ENCODE measurements at places on chromosomes 3 and 15. TPM values are rescaled to one million over a fixed set of nuclear protein-coding genes. Genes with fewer than 3 reads are reported as not detected.

CELSR3 gene
- 0.22 TPM for total RNA-seq

PATL2 gene
- 0.66 TPM for total RNA-seq

IL17RE gene
- total RNA-seq: 1.0 TPM

CCDC39 gene
- not detected for total RNA-seq

CRTC3 gene
- total RNA-seq: 12.6 TPM

DNA sequence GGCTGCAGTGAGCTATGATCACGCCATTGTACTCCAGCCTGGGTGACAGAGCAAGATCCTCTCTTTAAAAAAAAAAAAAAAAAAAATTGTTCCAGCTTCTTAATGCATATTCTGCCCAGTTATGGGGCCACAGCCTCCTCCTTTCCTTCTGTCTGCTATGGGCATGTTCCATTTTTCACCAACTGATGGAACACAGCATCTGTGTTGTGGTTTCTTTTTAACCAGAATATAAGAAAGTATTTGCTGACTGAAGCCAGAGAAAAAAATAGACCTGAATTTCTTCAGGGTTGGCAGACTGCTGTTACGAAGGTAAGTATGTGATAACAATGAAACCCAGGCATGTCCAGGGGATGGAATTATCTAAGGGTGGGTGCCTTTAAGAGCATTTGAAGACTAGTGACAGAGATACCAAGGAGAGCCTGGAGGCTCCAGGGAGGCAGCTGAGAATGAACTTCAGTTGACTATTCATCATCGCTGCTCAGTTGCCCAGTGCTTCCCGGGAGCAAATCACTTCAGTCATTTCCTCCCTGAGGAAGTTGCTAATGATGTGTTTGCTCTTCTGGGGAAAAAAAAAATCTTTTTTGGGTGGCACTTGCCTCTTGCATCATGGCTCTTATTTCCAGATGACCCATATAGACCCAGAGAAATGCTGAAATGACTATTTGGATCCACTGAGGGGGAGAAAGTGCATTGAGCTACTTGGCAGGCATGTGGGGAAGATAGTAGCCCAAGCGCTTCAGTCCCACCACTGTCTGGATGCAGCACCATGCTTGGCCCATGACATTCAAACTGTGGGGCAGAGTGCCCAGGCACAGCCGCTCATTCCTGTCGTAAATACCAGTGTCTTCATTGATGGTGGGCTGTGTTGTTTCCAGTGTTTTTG is 14.5 kb downstream of the NCBP2 start:
- H3K27ac ChIP-seq: no peak overlapping the region
- H3K27me3 ChIP-seq: no peaks in the 10 kb centered on the region
- no peak overlapping the region for H3K4me3 ChIP-seq
- no peak for DNase-seq
- H3K36me3 ChIP-seq: peaks cover 38% of the 10 kb centered on the region
- no peaks in the 10 kb centered on the region for H3K4me1 ChIP-seq

- H3K27ac ChIP-seq: no peak overlapping the region
- no peaks in the 10 kb centered on the region for H3K4me1 ChIP-seq
- DNase-seq: no peak
- H3K4me3 ChIP-seq: no peak overlapping the region
Measured at GRCh38 chr3:128464188-128464587, 2.5 kb downstream of the DNAJB8 start.

- no peaks in the 10 kb centered on the region for H3K36me3 ChIP-seq
- H3K27me3 ChIP-seq: no peaks in the 10 kb centered on the region
- H3K4me3 ChIP-seq: no peak overlapping the region
- H3K27ac ChIP-seq: peak overlapping the region; percentile 67
Measured at GRCh38 chr3:59809016-59809415, 759.2 kb upstream of the CFAP20DC start.

DNA sequence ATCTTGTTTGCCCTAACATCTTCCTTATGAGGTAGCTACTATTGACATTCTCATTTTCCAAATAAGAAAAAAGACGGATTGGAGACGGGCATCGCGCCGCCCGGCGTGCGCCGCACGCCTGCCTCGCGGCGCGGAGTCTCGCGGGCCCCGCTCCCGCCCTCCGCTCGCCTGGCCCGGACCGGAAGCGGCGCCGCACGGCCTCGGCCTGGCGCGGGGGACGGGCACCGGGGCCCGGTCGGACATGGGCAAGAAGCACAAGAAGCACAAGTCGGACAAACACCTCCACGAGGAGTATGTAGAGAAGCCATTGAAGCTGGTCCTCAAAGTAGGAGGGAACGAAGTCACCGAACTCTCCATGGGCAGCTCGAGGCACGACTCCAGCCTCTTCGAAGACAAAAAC is 112.0 kb downstream of the IL12A start:
- no peaks in the 10 kb centered on the region for H3K36me3 ChIP-seq
- no peaks in the 10 kb centered on the region for H3K27me3 ChIP-seq
- no peak overlapping the region for H3K4me3 ChIP-seq
